Activated naive CD8-positive, alpha-beta T cell treated with anti-CD3 and anti-CD28 coated beads, Interleukin-2, amount 50 U/mL, for 16 hours (primary cell): ENCODE measurements at places on chromosomes 3 and 15.

DNA sequence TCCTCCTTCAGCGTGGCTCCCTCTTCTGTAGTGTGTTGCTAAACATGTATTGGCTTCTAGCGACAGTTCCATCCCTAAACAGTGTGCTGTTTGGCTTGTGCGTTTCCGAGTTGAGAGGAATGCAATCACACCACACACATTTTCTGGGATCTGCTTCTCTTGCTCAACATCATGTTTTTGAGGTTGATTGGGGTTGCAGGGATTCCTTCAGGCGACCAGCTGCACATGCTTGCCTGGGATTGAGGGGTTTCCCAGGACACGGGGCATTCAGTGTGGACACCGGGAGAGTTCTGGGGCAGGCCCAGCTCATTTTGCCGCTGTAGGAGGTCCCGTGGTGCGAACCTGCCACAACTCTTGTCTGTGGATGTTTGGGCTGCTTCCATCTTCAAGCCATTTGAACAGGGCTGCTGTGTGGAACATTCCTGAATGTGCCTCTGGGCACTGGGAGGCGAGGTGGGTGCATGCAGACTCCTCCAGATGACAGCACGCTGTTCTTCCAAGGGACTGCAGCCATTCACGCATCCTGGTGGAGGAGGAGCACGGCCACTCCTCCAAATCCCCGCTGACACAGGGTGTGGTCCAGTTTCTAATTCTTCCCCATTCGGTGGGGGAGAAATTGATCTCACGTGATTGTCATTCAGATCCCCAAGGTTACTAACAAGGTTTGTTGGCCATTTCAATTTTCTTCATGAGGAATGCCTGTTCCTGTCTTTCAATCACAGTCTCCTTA lies 82.8 kb downstream of the PLXNA1 start:
- DNase-seq = no peak

DNA sequence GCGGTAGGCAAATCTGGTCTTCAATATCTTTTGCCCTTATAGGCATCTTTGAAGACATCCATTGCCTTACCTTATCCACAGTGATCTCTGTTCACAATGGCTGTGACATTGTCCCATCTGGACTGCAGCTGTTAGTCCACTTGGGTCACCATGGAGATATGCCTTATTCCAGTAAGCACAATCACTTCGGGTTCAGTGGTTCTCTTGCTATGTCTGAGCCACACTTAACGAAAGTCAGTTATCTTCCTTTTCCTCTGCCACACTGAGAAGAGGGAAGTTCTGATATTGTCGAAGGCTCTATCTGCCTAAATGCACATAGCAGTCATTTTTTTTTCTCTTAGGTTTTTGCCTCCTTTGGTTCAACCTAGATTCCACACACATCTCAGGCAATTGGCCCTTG lies 119.0 kb upstream of the SATB1 start:
- DNase-seq = no peak

GRCh38 chr3:28294667-28295413 lies 53.4 kb downstream of the CMC1 start:
- DNase-seq = no peak

DNA sequence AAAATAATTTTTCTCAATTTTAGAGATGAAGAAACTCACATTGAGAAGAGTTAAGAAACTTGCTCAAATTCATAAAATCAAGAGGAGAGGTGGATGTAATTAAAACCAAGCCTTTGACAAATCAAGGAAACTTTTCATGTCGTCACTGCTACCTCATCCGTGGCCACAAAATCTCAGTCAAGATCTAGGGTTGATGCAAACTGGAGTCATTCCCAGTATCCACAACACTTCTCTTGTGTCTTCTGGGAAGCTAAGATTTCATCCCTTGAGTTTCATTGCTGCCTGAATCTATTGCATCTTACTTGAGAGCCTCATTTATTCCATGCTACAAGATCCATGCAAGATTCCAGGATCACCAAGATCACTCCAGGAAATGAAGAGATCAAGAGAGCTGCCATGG lies 5.4 kb upstream of the FBN1 start:
- DNase-seq = no peak

GRCh38 chr15:61654002-61654740 lies 406.1 kb downstream of the VPS13C start:
- no peak for DNase-seq

DNA sequence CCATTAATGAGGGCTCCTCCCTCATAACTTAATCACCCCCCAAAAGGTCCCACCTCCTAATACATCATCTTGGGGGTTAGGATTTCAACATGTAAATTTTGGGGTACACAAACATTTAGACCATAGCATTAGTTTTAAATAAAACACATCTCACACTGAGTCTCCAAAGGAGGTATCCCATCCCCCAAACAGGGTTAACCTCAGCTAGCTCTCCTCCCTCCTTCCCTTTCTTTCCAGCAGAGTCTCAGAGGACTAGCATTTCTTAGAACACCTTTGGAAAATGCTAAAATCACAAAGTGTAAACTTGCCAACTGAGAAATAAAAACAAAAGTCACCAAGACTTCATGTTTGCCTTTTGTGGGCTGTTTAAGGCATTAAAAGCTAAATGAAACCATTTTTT lies 51.2 kb upstream of the FOXB1 start:
- DNase-seq = no peak

- DNase-seq = no peak
Measured at GRCh38 chr3:15974647-15975046, 176.9 kb upstream of the ANKRD28 start.

DNA sequence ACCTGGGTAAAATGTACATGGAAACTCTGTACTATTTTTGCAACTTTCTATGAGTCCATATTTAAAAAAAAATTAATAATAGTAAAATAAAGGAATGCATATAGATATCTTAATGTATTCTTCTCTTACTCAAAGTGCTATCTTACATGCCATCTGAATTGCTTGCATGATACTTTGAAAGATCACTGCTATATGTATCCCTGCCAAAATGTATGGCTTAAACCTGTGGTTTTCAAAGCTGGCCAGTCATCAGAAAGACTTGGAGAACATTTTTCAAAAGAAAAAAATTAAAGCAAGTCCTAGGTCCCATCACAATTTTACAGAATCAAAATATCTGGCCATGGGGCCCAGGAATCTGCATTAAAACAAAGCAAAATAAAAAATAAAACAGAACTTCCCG lies 262.1 kb downstream of the LPP start:
- DNase-seq = no peak

DNA sequence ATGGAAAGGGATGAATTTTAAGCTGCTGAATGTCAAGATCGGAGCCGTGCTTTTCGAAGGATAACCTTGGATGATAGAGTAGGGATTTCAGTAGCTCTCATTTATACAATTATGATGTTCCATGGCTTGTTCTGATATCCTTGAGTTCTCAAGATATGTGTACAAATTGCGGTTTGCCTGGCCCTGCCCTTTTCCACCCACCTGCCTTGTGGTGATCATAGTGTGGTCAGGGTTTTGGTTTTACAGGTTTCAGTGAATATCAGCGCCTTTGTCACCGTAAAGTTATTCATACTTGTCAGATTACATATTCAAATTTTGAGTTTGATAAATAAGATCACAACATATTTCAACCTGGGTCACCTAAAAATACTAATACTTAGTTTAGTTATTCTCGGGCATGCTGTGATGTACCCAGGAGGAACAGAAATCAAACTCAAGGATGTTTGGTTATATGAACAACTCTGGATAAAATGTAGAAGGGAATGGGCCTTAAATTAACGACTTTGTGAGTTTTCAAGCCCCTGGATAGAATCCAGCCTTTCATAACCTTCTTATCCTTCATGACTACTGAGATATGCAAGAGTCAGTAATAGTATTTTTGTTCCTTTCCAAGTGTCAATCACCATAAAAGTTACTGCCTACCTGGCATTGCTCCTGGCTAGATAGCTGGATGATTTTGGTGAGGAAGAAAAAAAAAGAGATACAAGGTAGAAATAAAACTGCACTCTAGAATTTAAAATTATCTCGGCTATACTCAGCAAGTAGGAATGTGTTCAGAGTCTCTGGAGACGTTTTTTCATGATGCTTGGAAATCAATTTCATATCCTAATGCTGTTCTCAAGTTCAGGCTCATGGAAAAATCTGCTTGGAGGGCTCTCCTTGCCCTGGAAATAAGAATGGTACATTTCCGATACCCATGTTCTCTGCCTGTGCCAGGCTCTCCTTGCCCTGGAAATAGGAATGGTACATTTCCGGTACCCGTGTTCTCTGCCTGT lies 209.2 kb upstream of the TPRG1 start:
- no peak for DNase-seq

GRCh38 chr3:149080699-149081091 lies 5.6 kb downstream of the HLTF start:
- DNase-seq = no peak

DNA sequence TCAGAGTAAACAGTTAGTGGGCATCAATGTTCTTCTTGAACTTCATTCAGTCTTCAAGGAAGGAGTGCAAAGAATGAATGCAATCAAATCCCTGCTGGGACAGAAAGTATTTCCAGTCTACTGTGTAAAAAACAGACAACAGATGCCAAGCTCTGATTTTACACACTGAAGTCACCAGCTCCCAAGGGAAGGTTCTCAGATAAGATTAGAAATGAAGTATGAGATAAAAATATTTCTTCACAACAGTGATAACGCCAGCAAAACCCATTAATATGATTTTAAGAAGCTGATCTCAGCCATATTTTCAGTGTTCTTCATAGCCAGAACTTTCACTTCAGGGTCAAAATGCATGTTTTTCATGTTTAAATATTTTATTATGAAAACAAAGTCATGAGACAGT lies 265.6 kb downstream of the CTNNB1 start:
- no peak for DNase-seq

DNA sequence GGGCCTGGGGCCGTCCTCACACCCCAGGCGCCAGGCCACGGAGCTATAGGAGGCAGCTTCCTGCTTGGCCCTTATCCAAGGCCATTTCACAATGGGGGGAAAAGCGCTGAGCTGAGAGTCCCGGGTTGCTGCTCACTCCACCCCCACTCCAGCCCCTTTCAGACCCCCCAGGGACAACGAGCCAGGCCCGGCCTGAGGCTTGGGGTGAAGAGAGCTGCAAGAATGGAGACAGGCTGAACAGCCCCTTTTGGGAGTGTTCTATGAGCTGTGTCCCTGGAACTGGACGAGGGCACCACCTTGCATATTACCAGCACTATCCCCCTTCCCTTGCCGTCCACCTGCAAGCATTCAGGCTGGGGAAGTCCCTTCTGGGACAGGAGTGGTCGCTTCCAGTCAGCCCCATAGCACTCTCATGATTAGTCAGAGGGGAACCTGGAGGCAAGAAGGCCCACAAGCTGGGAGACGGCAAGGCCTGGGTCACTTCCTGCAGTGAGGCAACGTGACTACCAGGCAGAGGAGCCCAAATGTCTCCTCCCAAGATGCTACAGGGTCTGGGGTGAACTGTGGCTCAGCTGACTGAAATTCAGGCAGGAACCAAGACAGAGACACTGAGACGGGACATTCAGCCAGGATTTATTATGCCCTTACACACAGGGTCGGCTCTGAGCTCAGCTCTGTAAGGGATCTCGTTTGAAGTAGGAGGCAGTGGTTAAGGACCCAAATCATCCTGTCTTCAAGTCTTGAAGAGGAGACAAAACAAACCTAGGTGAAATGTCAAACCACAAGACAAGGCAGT lies 8.6 kb upstream of the SRP14 start:
- no peak for DNase-seq

GRCh38 chr15:94324835-94325767 lies 93.7 kb downstream of the MCTP2 start:
- no peak for DNase-seq

GRCh38 chr3:73270839-73271483 lies 209.5 kb downstream of the EBLN2 start:
- DNase-seq = no peak

DNA sequence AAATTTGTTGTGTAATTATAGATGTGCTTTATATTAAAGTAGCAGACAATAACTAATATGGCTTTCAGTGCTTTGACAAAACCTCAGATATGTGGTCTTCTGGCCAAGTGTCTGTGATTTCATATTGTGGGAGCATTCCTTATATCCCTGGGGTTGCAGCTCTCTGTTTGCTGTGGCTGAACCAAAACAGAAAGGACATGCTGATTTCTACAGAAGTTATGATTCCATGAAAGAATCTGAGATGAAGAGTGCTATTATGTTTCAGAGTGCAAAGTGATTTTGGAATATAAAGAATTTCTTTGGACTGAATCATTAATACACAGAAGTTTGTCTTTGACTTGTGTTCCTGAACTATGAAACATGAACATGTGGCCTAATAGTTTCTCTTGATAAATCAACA lies 36.5 kb downstream of the CDV3 start:
- no peak for DNase-seq

DNA sequence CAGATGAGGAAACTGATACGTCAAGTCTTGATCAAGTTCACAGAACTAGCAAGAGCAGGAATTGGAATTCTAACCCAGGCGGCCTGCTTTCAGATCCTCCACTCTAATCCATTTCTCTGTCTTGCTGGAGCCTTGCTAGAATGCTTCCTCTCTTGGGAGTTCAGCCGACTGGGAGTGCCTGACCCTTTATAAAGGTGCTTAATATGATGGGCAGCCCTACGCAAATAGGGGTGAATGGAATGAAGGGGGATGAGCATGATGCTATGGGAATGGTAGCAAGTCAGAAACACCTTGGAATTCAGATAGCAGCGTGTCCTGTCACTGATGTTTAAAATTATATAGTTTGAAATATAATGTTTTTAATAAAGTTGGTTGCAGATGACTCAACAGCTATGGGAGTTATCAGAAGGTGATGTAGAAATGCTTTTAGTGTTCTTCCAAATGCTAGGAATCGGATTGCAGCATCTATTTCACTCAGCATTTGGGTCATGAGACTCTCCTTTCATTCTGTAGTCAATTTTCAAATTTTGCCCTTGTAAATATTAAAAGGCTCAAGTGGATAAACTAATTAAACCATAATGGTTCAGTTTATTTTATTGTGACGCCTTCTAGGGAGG lies 150.7 kb downstream of the FNDC3B start:
- no peak for DNase-seq

DNA sequence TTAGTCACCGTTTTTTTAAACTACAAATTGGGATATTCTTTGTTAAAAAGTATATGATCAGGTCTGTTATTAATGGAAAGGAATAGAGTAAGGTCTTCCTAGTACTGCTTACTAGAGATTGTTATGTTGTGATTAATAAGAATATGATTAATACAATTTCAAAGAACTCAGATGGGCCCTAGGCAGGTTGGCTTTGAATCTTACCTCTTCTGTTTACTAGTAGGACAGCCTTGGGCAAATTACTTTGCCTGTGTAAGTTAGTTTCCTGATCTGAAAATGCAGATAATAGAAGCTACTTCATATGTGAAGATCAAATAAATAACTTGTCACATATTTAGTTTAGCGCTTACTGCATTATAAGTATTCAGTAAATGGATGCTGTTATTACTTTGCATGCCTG lies 6.9 kb downstream of the GFM1 start:
- DNase-seq = no peak
